ENCODE measurements at places on chromosomes 7 and 10.

DNA sequence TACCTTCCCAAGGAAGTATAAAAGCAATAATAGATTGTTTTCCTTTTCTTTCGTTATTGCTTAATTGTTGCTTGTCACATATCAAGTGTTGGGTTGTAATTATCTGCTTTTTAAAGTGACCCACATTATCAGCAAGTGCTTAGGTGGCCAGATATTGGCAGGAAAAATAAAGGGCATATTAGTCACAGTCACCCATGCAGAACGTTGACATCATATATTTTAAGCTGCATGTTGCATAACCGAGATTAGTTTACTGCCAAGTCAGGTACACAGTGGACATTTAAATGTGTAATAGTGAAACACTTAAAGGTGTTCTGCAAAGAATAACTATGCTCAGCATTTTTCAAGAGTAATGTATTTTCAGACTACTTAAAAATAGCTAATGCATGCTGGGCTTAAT is 11.4 kb downstream of the NEBL start:
- DNase-seq: no peak

DNA sequence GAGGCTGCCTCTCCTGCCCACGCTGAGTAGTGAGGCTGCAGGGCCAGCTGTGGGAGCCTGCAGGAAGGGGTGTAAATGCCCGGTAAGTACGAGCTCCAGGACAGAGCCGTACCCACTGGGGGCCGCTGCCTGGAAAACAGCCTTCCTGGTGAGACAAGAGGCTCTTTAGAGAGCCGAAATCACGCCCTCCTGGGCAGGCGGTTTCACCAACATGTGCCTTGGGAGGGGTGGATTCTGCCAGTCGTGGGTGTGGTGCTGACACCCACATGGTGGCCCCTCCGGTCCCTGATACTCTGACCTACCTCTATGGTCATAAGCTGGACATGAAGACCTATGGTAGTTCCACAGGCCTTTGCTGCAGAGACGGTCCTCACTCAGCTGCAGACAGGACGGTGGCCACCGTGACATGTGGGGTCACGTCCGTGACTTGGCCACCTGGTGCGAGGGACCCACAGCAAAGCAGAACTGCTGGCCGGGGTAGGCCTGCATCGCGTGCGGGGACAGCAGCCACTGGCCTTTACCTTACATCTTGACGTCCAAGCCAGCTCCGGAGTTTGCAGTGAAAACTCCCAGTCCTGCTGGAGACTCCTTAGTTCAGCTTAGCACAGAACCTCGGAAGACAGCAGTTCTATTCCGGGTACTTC is 46.9 kb downstream of the PITRM1 start:
- DNase-seq: no peak

DNA sequence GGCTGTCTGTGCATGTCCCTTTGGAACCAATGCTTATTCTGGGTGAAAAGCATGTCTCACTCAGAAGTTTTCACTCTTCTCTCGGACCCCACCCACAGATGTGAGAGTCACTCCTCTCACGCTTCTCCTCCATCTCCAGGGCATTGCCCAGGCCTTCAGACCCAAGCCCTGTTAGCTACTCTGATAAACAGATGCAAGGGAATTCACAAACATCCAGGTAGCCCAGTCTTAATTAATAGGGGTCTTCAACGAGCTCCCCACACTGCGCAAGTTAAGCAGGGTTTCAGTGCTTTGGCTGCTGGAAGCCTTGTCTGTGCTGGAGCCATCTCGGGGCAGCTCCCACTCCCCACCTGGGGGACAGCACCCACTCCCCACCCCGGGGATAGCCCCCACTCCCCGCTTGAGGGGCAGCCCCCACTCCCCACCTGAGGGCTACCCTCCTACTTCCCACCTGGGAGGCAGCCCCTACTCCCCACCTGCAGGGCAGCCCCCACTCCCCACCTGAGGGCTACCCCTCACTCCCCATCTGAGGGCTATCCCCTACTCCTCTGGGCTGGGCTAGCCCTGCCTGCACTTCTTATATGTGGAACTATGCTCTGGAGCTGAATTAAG is 8.7 kb downstream of the PKD1L1 start:
- DNase-seq: no peak

DNA sequence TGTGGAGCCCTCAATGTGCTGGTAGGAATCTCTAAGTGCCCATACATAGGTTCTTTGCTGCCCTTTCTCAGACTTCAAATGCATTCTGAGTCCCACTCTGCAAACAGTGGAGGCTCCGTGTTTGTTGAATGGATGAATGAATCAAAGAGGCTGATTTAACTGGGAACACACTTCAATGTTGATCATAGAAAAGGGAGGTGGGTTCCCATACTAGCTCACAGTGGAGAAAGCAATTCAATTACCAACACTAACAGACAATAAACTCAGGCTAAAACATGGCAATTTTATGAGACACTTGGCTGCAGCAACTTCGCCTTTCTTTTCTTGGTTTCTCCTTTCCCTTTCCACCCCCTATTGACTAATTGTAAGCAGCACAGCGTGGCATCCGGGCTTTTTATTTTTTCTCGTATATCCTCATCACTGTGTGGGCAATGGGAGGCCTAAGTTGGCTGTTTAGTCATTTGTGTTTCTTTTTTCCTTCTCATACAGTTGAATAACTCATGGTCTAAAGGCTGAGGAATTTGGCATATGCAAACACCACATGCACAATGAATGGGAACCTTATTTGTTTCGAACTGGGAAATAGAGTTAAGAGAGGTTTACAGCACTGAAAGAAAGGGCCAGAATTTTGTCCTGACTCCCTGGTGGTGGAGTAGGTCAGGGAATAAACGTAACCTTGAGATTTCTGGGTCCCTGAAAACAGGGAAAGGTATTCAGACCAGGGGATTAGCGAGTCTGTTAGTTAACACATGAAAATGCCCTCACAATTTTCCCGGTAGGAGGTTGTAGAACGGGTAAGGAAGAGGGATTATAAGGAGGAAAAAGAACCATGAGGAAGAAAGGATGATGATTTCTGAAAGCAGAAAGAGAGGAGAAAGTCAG is 858.5 kb downstream of the KCNMA1 start:
- DNase-seq: no peak

GRCh38 chr10:128016423-128017060 is 109.6 kb downstream of the PTPRE start:
- no peak for DNase-seq

DNA sequence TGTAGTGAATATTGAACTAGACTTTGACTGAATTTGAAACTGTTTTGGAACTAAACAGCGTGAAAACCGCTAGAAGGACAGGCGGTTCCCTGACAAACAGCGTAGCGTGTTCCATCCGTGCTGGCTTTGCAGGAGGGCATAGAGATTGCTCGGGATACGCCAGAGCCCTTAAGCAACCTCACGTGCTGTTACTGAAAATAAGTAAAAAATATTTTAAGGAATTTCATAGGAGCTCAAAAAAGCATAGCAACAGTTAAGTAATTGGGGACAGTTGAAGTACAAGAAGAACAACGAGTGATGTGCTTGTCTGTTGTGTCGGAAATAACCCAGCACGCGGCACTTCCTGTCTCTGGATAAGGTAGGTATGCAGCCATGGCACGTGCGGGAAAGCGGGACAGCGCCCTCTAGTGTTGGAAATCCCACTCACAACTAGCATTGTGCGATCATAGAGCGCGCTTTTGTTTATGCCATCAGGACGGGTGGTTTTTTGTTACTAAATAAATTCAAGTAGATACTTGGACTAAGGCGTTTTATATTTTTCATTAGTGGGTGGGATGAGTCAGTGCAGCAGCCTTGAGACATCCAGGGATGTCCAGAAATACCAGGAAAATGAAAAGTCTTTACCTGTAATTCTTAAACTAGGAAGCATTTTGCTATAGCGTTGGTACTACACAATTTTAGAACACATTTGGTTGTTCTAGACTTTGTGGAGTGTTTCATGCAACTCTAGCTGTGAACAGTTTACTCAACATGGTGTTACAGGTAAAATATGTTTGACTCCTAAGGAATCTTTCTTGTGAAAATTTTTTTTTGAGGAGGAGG is 50.4 kb downstream of the DNAJB6 start:
- peak; percentile 16 for DNase-seq

DNA sequence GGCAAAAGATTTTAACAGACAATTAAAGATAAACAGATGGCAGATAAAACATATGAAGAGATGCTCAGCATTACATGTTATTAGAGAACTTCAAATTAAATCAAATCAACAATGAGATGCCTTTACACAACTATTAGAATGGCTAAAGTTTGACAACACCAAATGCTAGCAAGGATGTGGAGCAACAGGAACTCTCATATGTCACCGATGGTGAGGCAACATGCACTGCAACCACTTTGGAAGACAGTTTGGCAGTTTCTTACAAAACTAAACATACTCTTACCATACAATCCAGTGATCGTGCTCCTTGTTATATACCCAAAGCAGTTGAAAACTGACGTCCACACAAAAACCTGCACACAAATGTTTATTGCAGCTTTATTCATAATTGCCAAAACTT is 13.7 kb upstream of the ATE1 start:
- DNase-seq: no peak

- no peak for DNase-seq
Observed at GRCh38 chr7:155624412-155624811, 20.0 kb upstream of the RBM33 start.

- no peak for DNase-seq
Observed at GRCh38 chr10:3233486-3233990, 61.0 kb upstream of the PITRM1 start.

- DNase-seq: no peak
Observed at GRCh38 chr7:106522696-106523095, 138.3 kb downstream of the CCDC71L start.

- no peak for DNase-seq
Observed at GRCh38 chr10:105070952-105071351, 429.9 kb downstream of the SORCS3 start.

DNA sequence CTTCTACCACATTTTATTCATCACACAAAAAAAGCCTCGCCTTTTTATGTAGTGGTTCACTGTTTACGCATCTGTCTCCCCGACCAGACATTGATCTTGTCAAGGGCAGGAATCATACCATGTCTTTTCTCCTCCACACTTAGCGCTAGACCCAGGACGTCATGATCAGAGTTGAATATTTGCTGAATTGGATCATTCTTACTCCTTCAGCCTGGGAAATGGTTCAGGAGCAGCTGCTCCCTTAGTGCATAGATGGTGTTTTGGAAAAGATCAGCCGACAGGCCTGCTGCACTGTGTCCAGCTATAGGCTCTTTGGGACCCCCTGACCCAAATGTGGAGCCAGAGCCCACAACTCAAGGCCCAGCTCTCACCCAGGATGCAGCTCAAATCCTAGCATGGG is 249.1 kb upstream of the TMEM72 start:
- no peak for DNase-seq

DNA sequence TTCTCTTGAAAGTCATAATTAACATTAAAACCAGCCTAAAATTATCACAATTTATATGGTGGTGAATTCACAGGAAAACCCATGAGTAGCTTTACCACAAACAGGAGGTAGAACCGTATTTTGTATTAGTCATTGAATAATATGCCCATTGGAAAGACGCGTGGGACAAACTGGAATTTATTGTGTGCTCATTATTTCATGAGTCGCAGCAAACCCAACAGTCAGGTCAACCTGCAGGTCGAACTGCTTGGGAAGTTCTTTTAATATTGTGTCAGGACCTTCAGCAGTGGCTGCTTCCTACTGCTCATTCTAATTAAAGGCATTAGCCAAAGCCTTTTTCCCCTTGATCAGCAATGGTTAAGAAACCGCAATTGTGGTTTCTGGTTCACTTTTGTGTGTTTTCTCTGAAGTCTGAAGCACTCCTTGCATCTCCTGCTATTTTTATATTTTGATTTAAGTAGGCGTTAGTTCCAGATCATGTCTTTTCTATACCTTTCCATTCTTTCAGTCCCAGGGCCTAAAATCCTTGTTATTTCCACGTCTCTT is 100.1 kb downstream of the RAB11FIP2 start:
- DNase-seq: peak; percentile 56

GRCh38 chr10:104286939-104287338 is 18.0 kb downstream of the GSTO2 start:
- no peak for DNase-seq

GRCh38 chr10:87974769-87975168 is 111.3 kb downstream of the PTEN start:
- DNase-seq: no peak

GRCh38 chr10:132172091-132173066 is 14.4 kb upstream of the DPYSL4 start:
- no peak for DNase-seq
